ENCODE measurements at places on chromosomes 16 and 17. TPM values are rescaled to one million over a fixed set of nuclear protein-coding genes. Genes with fewer than 3 reads are reported as not detected.

KRTAP4-4 gene
- not detected for total RNA-seq

TERF2IP gene
- 36.4 TPM for total RNA-seq

USP43 gene
- 8.0 TPM for total RNA-seq

GHDC gene
- 13.2 TPM for total RNA-seq

CACNG3 gene
- total RNA-seq: not detected

DNAH3 gene
- total RNA-seq: 0.15 TPM
